ENCODE measurements at places on chromosomes 7 and 10. TPM values are rescaled to one million over a fixed set of nuclear protein-coding genes. Genes with fewer than 3 reads are reported as not detected.

The OR2A1 gene
- not detected for total RNA-seq

The ACSM6 gene
- total RNA-seq, result not detected

The PCLO gene
- total RNA-seq, result 7.5 TPM

The JCAD gene
- 7.8 TPM for total RNA-seq

The DPCD gene
- 44.2 TPM for total RNA-seq

The INSIG1 gene
- 83.3 TPM for total RNA-seq

The TMEM225B gene
- total RNA-seq, result not detected

The OPTN gene
- total RNA-seq, result 10.1 TPM

DNA sequence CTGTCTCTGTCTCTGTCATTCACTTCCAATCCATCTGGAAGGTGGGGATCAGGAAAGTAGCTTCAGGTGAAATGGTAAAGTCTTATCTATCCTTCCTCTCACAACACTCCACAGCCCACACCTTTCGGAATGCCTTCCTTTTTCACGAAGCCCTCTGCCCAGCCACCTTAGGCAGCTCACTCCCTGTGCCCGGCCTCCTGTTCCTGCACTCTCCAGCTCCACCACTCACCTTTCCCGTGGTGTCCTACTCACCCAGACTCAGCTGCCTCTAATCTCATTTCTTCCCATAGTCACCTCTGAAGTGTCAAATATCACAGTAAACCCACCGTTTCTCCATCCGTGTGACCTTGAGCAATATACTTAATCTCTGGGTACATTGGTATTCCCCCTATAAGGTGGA lies 100.9 kb upstream of the C7orf33 start:
- DNase-seq, result no peak

DNA sequence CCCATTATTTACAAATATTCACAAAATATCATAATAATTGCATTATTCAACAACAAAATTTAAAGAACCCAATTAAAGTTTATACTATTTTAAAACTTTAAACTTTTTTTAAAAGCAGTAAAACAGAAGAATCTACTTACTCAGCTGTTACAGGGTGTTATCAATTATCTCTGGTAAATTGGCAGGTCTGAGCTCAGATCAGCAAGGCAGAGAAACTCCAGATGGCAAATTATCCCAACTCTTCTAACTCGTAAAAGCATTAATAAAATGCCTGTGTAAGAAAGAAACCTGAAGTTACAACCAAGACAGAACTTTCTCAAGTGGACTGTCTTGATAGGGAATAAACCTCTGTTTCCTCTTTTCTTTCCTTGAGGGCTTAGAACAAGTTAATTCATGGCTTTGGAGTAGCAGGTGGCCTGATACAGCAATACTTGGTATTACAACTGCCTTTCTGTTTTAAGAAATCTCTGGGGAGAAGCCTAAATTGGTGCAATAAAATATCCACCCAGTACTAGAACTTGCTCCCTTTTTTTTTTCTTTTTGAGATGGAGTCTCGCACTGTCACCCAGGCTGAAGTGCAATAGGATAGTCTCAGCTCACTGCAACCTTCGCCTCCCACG lies 275.3 kb upstream of the MKLN1 start:
- no peak for DNase-seq

GRCh38 chr7:70953796-70954195 lies 178.1 kb upstream of the GALNT17 start:
- DNase-seq, result no peak

- DNase-seq, result no peak
Measured at GRCh38 chr7:147079921-147080420, 963.4 kb downstream of the CNTNAP2 start.

- no peak for DNase-seq
Measured at GRCh38 chr7:101205901-101206664, 5.2 kb upstream of the MOGAT3 start.

GRCh38 chr7:40621592-40621998 lies 486.8 kb downstream of the SUGCT start:
- no peak for DNase-seq

- DNase-seq, result no peak
Measured at GRCh38 chr7:135536150-135536549, 21.6 kb upstream of the NUP205 start.

- DNase-seq, result no peak
Measured at GRCh38 chr10:43053825-43054224, 23.0 kb upstream of the RET start.

DNA sequence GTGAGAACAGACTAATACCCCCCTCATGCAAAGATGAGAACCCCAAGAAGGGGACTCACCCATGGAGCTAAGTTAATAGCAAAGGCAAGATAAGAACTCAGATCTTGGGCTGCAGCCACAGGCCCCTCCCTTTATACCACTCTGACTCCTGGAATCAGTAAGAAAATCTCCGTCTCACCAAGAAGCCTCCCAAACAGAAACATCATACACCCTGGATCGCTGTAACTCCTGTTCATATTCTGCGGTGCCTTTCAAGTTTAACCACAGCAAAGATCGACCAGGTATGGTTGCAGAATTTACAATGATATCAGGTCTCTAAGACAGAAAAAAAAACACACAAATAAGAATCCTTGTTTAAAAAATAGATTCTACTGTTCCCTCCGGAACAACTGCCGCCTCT lies 47.1 kb downstream of the SFMBT2 start:
- no peak for DNase-seq

DNA sequence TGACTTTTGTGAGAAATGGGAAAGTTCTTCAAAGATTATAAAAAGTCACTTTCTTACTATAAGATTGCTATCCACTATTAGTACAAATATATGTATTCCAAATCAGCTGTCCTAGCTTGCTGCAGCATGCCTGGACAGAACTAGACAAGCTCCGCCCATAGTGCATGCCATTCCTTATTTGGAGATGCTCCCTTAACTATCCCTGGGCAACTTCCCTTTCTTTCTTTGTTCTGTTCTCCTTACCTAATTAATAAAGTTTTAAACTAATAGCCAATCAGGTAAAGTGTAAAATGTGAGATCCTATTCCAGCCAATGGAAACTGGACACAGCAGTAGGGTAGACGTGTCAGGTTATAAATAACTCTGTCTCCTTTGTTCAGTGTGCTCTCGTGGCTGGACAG lies 281.9 kb downstream of the CAMK1D start:
- DNase-seq, result no peak

DNA sequence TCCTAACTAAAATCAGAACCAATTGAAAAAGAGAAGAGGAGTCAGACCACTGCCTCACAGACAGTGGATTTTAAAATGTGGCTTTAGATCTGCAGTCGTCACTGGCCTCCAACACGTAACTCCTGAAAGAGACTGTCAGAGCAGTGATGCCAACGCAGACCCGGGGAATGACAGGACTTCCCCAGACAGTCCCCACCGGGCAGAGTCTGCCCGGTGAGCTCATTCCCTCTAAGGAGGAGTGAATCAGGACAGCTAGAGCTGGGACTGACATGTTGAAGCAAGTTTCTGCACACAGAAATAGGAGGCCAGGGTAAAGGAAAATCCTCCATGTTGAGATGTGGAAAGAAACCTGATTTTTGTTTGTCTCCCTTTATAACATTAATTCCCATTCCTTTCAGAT lies 105.0 kb downstream of the TES start:
- no peak for DNase-seq

DNA sequence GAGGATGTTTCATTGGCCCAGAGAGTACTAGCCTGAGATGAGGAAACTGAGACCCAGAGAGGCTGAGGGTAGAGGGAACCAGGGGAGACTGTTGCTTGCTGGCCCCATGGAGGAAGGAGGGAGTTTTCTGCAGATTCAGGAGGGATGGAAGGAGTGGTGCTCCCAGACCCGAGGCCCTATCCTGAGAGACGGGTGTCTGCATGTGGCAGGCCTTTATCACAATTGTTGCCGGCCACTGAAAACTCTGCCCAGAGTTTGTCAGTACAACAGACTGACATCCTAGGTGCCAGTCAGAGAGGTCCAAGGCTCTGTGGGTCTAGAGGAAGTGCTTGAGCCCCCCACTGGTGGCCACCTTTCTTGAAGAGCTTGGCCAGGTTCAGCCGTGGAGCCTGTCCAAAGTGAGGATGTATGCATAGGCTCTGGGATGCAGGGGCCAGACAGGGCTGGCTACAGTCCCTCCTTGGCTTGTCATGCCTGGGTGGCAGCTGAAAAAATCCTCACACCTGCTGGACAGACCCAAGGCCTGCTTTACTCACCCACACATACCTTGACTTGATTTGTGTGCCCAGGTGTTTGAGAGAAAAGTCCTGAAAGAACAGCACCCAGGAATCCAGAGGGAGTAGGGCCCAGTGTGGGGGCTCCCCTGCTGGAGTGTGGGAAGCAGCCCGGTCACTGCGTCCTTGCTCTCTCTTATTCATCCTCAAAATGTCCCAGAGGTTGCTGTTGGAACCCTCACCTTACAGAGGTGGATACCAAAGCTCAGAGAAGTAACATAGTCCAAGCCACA lies 65.2 kb downstream of the CLRN3 start:
- no peak for DNase-seq

DNA sequence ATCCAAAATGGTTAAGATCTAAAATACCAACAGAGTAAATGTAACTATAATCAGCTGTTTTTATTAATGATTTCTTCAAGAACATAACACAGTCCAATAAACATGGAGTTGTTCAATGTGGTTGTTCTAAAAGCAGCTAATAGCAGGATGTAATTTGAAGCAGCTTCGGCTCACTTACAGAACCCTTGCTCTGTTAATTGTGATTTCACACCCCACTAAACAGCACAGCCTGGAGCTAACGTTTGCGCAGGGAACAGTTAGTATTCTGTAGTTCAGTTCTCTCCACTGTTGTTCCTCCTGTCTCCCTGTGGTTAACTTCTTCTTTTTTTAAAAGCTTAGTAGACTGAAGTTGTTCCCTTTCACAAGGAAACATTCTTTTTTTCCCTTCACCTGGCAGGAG lies 104.0 kb downstream of the GRM3 start:
- no peak for DNase-seq

- DNase-seq, result no peak
Measured at GRCh38 chr10:131817866-131818509, 82.8 kb upstream of the PPP2R2D start.

DNA sequence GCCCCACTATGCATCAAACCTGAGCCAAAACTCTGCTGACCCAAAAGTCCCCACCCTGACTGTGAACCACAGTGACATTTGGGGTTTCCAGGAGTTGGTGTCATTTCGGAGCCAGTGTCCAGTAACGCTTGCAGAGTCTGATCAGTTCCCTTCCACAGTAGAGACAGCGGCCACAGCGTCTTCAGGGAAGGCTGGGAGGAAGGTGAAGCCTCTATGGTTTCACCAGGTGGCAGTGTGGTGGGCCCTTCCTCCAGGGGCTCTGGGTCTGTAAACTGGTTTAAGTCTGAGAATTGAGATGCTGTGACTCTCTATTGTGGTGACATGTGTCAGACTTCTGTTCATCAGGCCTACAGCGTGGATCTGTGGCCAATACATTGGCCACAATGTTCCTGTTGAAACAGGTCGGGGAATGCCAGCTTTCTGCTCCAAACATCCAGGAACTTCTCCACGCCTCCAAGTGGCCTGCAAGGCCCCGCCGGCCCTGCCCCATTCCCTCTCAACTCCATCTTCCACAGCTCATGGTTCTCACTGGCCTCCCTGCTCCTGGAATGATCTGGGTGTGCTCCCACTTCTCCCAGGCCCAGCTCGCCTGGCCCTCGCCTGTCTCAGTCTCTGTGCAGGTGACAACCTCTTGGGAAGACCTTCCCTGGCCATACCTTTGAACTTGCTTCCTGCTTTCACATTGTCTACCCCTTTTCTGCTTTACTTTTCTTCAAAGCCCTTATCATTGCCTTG lies 124.5 kb upstream of the FAM20C start:
- DNase-seq, result peak; percentile 72

Data from PC-3 (cell line).